Activated CD4-positive, alpha-beta T cell treated with anti-CD3 and anti-CD28 coated beads, Interleukin-2, amount 50 U/mL, for 24 hours (primary cell): ENCODE measurements at places on chromosomes 7 and 10.

- no peak for DNase-seq
These were observed 98.2 kb downstream of the CCNY start for GRCh38 chr10:35434533-35434932.

DNA sequence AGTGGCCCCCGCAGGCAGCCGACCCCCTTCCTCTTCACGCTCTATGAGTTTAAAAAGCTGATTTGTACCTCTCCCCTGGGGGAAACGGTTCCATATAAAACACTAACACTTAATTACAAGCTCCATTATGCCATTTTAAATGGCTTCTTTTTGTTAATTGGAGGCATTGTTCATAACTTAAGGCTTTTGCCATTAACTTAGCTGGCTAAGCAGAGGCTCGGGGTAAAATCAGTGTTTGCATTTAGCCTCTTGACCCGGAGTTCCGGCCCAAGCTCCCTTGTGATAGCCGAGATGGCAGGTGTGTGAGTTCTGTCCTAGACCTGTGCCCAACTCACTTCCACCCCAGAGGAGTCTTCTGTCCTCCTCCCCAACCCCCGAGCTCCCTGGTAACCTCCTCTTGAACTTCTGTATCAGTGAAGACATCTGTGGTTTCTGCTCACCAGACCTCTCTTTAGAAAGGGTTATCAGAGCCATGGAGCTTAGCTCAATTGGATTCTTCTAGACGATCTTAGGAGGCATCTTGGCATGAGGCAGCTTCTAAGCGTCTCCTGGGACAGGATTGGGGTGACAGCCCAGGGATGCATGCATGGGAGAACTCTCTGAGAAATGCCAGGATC lies 34.2 kb upstream of the SH2B2 start:
- DNase-seq: no peak

DNA sequence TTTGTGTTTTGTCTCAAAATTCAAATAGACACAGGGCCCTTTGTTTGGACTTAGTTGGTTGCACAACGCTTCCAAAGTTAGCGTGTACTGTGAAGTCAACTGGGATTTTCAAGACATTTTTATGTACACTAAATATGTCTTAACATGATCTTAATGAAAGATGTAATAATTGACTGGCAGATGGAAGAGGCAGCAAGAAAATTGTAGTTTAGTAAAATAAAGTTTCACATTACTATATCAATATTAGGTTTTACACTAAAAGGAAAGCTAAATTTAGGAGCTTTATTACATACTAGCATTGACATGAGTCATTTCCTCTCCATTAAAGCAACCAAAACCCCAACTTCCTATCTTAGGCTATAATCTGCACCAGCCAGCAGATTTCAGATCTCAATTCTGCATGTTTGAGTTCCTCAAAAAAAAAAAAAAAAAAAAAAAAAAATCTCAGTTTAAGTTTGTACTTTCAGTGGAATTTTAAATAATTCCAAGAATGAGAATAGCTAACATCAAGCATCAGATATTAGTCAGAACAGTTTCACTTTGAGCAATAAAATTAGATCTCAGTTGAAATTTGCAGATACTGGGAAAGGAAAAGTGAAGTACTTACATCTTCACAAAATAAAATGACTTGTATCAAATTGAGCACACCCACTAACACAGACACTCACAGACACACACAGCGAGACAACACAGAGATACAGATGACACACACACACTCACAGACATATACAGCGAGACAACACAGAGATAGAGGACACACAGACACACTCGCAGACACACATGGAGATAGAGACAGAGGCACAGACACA lies 346.6 kb upstream of the KLF6 start:
- DNase-seq: no peak

- no peak for DNase-seq
These were observed 111.7 kb upstream of the BTBD16 start for GRCh38 chr10:122159141-122159970.

DNA sequence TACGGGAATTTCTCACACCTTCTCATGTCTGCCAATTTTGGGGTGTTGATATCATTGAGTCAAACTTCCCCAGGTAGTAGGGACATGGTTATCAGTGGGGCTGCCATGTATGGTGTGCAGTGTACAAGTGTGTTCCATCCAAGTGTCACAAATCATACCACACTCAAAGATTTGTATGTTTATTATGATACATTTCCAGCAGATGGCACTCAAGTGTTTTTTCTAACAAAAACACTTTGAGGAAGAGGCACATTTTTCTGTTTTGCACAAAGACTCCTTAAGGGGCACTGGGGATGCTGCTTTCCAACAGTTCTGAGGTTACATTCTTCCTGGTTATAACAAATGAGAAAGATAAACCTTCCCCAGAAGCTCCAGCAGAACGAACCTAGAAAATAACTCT lies 414.5 kb downstream of the REEP3 start:
- no peak for DNase-seq

DNA sequence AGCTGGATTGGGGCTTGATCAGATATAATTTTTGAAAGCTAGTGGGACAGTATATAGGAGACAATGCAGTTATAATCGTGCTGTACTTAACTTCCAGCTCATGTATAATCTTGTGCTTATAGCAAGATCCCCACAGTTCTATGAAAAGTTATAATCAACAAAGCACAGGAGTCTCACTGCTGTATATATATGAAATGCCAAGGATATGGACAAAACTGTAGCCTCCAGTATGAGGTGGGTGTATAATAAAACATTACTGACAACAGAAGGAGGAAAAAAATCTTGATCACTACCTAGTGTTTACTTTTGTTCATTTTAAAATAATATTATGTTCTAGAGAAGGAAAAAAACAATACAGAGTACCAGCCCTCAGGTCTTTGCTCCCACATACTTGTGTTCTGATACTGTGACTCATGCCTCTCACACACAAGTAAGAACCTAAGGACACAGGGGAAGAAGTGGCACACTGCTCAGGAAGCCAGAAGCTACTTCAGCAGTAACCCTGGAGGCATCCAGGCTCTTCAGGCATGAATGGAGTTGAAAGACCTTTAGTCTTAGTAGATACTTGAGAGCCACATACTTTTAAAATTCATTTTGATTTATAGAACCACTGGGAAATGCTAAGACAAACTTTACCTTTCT lies 265.7 kb upstream of the IMMP2L start:
- DNase-seq: no peak

- no peak for DNase-seq
These were observed 212.1 kb upstream of the GRB10 start for GRCh38 chr7:50994753-50995319.

GRCh38 chr7:134016223-134016941 lies 110.8 kb upstream of the LRGUK start:
- DNase-seq: no peak

DNA sequence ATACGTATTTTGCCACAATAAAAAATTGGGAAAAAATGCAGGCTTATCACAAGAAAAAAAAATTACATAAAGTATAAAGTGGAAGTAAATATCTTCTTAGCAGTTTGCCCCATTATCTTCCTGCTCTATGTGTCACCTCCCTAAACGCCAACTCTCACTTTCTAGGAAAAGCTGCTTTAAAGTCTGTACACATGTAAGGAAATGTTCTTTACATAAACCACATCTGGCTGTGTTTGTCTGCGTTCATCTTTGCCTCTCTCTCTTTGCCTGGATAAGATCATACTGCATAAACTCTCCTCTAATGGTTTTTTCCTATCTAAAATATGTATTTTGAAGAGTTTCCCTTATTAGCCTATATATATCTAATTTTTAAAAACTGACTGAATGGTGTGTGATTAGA lies 23.0 kb upstream of the UMAD1 start:
- no peak for DNase-seq

DNA sequence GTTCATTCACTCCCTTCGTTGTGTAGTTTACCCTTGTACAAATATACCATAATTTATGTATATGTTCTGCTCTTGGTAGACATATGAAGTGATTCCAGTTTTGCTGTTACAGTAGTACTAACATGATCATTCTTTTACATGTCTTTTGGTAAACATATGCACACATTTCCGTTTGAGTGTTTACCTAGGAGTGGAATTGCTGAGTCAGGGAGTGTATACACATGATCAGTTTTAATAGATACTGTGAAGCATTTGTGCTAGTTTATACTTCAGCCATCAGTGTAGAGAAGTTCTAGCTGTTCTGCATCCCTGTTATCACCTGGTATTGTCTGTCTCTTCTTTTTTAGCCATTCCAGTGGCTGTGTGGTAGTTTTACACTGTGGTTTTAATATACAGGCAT lies 34.5 kb upstream of the CYP26C1 start:
- no peak for DNase-seq

DNA sequence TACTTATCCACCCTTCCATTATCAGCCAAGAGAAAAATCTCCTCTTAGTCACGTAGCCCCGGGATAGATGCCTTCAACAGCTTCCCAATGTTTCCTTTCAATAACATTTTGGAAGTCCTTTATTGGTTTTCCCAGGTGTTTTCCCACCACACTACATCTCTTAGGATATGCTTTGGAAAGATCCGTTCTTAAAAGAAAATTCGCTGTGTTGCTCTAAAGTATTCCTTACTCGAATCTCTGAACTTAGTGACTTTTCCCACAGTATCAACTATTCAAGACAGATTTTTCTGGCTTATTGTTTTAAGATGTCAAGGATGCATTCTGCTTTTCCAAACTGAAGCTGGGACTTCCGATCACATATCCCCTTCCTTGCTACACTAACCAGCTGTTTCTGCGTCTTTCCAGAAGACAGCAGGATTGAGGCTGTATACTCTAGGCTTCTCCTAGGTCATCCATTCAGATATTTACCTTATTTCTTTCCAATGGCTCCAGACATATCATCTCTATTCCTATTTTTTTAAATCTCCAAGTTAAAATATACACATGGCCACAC lies 36.5 kb upstream of the SVIL start:
- DNase-seq: no peak

GRCh38 chr7:137886746-137887145 lies 40.0 kb upstream of the DGKI start:
- no peak for DNase-seq

- no peak for DNase-seq
These were observed 62.5 kb upstream of the TOMM7 start for GRCh38 chr7:22884911-22885788.

DNA sequence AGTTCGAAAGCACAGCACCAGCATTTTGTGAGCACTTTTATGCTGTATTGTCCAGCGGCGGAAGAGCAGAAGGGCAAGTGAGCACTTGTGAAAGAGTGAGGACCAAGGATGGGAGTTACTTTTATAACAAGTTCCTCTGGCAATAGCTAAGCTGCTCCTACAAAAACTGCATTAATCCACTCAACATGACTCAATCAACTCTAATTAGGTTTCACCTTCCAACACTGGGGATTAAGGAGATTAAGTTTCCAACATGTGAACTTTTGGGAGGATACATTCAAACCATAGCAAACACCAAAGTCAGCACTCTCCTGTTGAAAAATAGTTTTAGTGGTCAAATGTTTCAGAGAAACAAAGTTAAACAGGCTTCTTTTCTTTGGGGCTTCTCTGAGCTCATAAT lies 844.5 kb downstream of the REEP3 start:
- no peak for DNase-seq

DNA sequence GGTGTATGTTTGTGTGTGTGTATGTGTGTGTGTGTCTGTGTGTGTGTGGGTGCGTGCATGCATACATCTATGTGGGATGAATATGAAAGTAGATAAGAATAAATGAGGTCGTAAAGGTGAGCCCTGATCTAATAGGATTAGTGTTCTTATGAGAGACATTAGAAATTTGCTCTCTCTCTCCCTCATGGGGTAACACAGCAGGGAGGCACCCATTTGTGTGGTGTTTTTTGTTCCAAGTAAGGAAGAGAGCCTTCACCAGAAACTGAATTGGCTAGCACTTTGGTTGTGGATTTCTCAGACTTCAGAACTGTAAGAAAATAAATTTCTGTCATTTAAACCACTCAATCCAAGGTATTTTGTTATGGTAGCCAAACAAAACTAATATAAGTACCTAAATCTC lies 353.7 kb upstream of the CHRM2 start:
- no peak for DNase-seq

- no peak for DNase-seq
These were observed 38.9 kb upstream of the BMS1 start for GRCh38 chr10:42743697-42744096.

DNA sequence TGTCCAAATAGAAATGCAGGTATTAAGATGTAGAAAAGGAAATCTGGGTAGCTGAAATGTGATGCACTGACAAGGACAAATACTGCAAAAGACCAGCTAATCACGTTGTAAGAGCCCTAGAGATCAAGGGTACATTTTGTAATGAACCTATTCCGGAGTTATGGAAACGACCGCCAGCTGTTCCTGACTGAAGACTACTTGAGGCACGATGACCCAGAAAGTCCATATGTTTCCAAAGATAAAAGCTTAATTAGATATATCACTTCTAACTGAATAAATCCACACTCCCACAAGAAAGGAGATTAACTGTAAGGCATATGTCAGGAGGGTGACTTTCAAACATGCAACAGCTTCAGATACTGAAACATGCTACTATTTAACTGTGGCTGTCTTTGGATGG lies 253.5 kb downstream of the NSUN6 start:
- DNase-seq: no peak

GRCh38 chr10:10489805-10490571 lies 527.7 kb upstream of the CELF2 start:
- no peak for DNase-seq

DNA sequence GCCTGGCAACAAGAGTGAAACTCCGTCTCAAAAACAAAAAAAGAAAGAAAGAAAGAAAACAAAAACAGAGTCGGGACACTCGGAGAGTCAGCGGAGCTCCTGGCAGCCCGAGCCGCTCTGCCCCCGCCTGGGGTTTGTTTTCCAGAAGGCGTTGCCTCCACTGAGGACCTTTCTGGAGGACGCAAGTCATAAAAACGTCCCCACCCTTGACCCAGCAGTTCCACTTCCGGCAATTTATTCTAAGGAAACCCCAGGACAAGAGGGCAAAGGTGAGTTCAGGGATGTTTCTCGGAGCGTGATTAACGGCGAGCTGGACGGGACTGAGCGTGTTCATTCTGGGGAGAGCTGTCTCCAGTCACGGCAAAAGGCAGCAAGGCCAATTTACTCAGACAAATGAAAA lies 27.0 kb upstream of the SUN1 start:
- DNase-seq: no peak

- no peak for DNase-seq
These were observed 102.0 kb upstream of the CTBP2 start for GRCh38 chr10:125262409-125262808.

- DNase-seq: no peak
These were observed 17.5 kb downstream of the HYCC1 start for GRCh38 chr7:22996470-22996869.

- no peak for DNase-seq
These were observed 5.9 kb upstream of the BMS1 start for GRCh38 chr10:42776681-42777080.

- DNase-seq: no peak
These were observed 22.0 kb upstream of the UBE3C start for GRCh38 chr7:157116762-157117161.
